Esophagus muscularis mucosa (tissue), 4 donors: ENCODE measurements at places on chromosomes 16 and 17. TPM values are rescaled to one million over a fixed set of nuclear protein-coding genes. Genes with fewer than 3 reads are reported as not detected.

Gene PABPN1L
- not detected for total RNA-seq

Gene NHLRC4
- 2.6 TPM for total RNA-seq

Gene ZNF646
- 15.0 TPM for total RNA-seq

Gene SEZ6L2
- 7.9 TPM for total RNA-seq

Gene CD68
- total RNA-seq, result 38.1 TPM

Gene CES4A
- 4.0 TPM for total RNA-seq

Gene LHX1
- not detected for total RNA-seq

Gene INTS2
- total RNA-seq, result 10.1 TPM

Gene VAC14
- total RNA-seq, result 42.3 TPM

Gene KRT37
- not detected for total RNA-seq
